Calu3 (cell line): ENCODE measurements at places on chromosomes 2 and 18.

DNA sequence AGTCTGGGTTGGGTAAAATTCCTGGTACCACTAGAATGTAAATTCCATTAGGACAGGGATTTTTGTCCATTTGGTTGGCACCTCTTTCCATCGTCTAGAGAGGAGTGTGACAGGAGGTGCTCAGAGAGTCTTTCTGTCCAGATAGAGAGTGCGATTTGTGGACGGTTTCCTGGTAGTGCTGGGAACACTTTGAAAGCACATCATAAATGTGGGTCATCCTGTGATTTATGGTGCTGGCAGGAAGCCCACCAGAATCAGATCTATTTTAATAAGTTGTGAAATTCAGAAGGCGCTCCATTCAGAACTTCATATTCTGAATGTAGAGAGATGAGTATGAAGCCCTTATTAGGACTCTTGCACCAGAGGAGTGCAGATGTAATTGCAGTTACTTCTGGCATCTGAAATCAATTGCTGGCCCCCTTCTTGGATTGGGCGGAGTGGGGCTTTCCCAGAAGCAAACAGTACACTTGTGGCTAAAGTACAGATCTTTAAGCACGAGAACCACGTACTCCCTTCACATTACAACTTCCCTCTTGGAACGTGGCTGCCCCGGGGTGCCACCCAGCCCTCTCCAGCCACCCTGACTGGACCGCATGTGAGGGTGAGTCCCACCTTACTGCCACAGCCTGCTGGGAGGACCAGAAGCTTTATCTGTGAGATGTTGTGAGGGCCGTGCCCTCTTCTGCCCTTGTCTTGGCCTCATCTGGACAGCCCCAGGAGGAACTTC is 243.2 kb downstream of the MYO3B start:
- no peak for DNase-seq

- DNase-seq = no peak
Observed at GRCh38 chr2:150138587-150138986, 348.9 kb downstream of the RND3 start.

DNA sequence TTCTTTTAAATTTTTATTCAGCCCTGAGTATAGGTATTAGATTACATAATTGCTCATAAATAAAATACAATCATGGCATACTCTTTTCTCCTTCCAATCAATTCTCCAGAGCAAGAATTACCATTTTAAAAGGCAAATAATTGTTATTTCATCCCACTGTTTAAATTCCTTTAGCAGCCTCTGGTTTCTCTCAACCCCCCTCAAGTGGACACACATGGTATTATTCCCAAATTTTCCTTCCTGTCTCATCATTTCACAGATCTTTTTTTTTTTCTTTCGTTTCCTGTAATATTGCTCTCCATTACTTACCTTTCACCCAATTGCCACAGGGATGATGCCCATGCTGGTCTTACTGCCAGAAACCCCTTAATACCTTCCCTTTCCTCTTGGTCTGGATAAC is 385.2 kb downstream of the RIT2 start:
- no peak for DNase-seq

DNA sequence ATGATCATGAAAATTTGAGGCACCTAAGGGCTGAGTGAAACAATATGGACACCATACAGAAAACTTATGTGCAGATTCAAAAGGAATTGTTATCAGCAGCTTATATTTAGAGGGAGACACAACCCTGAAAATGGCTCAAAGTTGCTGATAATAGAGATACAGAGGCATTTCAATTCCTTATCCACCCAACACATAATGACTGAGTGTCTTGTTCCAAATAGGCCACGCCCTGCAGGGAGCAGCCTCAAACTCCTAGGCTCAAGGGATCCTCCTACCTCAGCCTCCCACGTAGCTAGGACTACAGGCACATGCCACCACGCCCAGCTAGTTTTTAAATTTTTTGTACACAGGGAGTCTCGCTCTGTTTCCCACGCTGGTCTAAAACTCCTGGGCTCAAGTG is 79.0 kb downstream of the LBH start:
- no peak for DNase-seq

DNA sequence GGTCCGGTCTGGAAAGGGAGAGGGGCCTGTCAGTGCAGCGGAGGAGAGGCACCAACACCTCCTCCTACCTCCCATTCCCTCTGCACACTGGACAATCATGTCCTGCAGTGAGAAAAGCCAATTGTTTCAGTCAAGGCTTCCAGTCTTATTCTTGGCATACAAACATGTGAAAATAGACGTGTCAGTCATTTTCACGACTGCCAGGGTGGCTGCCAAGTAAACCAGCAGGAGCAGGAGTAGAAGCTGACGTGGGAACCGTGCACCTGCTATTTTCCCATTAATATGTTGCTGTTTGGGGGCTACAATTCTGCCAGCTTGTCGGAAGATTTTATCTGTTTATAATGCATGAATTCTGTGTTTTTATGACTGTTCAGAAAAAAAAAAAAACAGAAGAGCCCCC is 202.3 kb downstream of the SPP2 start:
- DNase-seq = no peak

DNA sequence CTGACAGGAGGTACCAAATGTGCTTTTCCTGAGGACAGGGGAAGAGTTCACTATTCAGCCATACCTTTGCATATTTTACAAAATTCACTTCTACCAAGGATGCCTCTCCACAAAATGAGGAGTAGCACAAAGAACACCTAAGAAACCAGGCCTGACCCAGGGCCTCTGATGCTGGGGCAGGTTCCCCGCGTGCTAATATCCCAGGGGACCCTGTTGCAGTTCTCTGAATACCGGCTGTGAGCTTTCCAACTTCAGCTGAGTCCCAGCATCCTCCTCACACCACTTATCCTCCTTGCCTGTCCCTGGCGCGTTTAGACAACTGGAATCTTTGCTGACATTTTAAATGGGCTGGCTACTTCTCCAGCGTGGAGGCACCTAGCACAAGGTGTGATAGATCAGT is 142.3 kb downstream of the BCL2 start:
- no peak for DNase-seq

- DNase-seq = no peak
Observed at GRCh38 chr2:46825231-46825938, 90.2 kb downstream of the MCFD2 start.

DNA sequence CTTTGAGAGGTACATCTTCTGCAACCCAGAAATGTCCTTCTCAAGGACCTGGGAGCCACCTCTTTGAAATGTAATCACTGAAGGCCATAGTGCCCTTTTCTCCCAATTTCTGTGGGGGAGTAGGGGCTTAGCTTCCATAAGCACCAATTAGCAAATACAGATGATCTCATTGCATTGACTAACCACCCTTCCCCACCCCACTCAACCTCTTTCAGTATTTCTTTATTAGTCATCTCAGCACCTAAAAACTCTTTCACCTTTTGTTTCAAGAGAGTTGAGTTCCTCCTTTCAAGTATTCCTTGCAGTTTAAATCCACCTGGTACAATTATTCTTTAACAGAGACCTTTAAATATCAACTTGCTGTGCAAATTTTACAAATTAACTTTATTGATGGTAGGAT is 1011.8 kb upstream of the CDH2 start:
- no peak for DNase-seq

GRCh38 chr18:55764386-55764785 is 176.4 kb upstream of the TCF4 start:
- no peak for DNase-seq

DNA sequence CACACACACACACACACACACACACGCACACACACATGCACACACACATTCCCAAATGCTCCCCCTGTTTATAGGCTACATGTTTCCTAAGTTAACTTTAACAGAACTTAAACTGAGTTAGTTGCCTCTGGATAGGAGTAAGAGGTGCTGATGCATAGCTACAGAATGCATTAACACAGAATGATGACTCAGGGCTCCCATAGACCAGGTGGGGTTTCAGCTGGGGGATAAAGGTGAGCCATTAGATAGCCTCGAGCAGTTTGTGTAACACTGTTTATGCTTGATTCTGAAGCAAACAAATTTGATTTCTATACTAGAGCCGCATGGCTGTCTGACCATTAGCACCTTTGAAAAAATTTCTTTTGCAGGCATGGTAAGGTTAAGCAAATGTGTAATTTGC is 741.0 kb downstream of the PLCL1 start:
- DNase-seq = no peak
